ENCODE measurements at places on chromosomes 3 and 15.

DNA sequence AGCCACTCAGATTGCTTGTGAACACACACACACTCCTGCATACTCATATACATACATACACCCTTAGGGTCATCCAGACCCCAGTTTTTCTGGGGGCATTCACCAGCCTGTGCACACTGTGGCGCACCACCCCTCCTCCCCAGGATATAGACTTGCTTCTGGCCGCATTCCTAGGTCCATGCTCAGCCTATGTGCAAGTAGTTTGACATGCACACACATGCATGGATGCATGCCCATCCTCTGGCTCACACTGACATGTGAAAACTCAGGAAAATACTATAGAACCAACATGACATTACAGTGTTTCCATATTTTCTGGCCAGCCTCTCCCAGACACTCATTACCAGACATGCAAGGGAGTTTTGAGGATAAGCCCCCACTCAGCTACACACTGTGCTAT, 79.3 kb upstream of the POLG start:
- no peak for DNase-seq

- peak; percentile 45 for DNase-seq
Measured at GRCh38 chr3:51799879-51800749, 21.1 kb upstream of the IQCF6 start.

DNA sequence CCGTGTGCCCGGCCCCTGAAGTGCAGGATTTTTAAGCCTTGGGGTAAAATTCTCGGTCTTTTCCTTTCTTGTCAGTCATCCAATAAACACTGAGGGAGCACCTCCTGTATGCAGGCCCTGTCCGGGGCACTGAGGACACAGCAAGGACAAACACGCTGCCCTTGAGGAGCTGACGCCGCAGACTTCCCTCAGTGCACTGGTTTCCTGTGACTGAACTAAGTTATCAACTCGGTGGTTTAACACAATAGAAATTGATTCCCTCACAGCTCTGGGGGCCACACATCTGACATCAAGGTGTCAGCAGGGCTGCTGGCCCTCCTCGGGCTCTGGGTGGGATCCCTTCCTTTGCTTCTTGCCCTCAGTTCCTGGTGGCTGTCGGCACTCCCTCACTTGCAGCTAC, 65.1 kb downstream of the ZNF445 start:
- DNase-seq: no peak

DNA sequence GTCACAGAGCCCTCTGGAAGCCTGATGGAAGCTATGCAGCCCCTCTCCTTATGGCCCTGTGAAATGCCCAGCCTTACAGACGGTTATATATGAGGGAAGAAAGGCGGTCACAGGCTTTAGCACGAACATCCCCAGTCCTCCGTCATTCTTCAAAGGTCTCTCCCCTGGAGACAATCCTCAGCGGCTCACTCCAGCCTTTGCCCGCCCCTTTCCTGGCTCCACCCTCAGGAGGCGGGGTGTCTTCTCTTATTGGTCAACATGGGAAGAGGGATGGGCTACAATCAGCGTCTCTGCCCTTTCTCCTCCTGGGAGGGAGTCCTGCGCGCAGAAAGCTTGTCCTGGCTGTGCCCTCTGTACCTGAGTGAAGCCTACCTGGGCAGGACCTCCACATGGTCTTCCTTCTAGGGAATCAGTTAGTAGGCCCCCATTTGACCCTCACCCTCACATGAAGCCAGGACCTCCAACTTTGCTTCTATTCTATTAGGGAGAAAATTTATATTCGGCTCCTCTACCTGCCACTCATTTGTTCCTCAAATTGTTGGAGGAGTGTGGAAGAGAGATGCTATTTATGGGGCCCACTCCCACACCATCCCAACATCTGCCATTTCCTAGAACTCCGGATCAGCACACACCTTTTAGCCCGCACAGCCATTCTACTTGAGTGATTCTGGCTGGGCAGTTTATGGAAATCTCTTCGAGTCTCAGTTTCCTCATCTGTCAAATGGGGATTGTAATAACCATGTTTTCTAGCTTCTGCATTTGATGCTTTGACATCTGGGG, 112.9 kb upstream of the SLC6A11 start:
- no peak for DNase-seq

DNA sequence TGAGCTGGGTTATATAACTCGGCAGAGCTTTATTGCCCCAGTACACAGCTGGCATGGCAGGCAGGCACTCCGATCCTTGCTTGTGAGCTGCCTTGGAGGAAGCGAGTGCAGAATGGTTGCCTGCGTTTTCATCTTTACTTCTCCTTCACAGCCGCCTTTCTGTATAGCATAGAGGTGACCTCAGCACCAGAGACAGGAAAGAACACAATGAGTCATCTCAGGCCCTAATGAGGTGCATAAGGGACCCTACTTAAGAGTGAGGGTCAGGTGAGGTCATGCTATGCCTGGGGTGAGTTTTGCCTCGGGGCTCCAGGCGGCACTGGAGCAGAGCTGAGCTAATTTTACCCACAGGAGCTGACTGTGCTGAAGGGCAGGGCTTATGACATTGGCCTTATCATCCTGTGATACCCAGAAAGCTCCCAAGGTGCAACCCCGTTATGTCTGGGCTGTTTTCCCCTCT, 43.5 kb downstream of the LPP start:
- DNase-seq: no peak

GRCh38 chr3:117754841-117755240, 1045.3 kb downstream of the TUSC7 start:
- no peak for DNase-seq

DNA sequence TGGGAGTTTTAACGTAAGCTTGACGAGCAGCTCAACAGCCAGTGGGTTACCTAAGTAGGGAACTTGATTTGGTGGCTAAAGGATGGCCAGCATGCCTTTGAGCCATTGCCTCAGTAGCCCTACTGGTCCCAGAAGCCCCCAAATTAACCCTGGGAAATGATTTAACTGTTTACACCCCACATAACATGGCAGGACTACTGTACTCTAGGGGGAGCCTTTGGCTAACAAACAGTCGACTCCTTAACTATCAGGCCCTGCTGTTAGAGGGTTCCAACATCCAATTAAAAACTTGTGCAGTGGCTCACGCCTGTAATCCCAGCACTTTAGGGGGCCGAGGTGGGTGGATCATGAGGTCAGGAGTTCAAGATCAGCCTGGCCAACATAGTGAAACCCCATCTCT, 9.4 kb upstream of the SMCO1 start:
- no peak for DNase-seq

GRCh38 chr3:46085421-46086082, 58.3 kb upstream of the XCR1 start:
- no peak for DNase-seq

DNA sequence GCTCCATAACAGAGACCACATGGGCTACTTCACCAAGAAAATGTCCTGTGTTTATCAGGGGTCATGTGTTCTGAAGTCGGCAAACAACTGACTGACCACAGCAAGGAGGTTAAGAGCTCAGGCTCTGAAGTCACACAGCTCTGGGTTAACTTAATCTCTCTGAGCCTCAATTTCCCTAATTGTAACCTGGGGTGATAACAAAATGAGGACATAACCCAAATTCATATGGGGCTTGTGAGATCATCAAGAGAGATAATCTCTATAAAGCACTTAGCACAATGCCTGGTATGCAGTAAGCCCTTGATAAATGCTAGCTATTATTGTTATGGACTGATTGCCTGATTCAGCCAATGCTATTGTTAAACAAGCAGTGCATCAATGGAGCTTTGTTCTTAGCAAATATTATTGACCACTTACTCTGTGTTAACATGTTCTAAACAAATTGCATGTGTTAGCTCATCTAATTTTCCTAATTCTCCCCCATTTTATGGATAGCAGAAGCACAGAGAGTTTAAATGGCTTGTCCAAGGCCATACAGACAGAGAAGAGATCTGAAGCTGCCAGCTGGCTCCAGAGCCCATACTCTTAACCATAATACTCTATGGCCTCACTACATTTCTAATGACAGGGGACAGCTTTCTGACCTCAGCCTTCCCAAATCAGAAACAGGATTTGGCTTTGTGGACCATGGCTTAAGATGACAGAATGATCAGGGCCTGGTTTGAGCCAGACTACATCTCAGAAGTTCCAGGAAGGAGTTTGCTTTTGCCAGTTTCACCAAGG, 78.3 kb downstream of the SHQ1 start:
- DNase-seq: no peak

GRCh38 chr15:99614749-99615288, 49.0 kb downstream of the MEF2A start:
- no peak for DNase-seq

- peak; percentile 38 for DNase-seq
Measured at GRCh38 chr3:50274371-50275104, 4.3 kb upstream of the LSMEM2 start.

DNA sequence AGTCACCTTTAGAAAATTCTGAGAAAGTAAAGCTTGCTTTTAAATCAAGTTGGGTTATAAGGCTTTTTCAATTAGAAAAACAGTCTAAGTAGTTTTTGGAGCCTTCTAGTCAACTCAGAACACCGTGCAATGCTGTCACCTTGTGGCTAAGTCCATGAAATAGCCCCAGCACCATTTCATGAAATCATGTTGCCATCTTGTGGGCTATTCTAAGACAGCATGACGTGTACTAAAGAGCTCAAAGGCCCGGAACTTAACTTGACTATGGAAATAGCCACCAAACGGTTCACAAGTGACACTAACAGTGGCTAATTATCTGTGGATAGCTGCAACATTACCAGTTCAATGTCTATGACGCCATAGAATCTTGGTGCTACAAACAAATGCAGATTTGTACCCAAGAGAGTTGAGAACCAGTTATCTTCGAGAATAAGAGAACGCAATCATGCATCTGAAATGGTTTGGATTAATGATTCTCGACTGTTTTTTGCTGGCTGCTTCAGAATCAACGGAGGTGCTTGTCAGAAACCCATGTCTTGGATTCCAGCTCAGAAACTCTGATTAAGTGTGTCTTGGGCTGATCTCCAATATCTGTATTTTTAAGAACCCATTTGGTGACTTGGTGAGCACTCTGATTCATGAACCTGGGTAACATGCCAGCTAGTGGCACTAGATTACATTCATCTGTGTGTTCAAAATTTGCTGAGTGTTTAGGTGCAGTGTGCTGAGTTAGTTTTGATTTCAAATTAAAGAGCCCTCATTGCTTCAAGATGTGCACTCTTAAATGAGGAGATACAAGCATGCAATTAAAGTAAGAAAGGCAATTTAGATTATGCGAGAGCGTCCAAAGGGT, 111.2 kb upstream of the MCTP2 start:
- peak; percentile 67 for DNase-seq

- DNase-seq: no peak
Measured at GRCh38 chr3:77271306-77271705, 231.4 kb downstream of the ROBO2 start.

GRCh38 chr15:62365795-62366442, 200.8 kb upstream of the C2CD4B start:
- DNase-seq: peak; percentile 17

GRCh38 chr3:10007126-10007782, 19.0 kb upstream of the FANCD2 start:
- no peak for DNase-seq

GRCh38 chr3:159664006-159664405, 324.6 kb upstream of the IL12A start:
- peak; percentile 3 for DNase-seq

GRCh38 chr15:34927726-34928125, 41.8 kb downstream of the AQR start:
- no peak for DNase-seq

- DNase-seq: no peak
Measured at GRCh38 chr3:185149591-185149990, 3.3 kb downstream of the C3orf70 start.

DNA sequence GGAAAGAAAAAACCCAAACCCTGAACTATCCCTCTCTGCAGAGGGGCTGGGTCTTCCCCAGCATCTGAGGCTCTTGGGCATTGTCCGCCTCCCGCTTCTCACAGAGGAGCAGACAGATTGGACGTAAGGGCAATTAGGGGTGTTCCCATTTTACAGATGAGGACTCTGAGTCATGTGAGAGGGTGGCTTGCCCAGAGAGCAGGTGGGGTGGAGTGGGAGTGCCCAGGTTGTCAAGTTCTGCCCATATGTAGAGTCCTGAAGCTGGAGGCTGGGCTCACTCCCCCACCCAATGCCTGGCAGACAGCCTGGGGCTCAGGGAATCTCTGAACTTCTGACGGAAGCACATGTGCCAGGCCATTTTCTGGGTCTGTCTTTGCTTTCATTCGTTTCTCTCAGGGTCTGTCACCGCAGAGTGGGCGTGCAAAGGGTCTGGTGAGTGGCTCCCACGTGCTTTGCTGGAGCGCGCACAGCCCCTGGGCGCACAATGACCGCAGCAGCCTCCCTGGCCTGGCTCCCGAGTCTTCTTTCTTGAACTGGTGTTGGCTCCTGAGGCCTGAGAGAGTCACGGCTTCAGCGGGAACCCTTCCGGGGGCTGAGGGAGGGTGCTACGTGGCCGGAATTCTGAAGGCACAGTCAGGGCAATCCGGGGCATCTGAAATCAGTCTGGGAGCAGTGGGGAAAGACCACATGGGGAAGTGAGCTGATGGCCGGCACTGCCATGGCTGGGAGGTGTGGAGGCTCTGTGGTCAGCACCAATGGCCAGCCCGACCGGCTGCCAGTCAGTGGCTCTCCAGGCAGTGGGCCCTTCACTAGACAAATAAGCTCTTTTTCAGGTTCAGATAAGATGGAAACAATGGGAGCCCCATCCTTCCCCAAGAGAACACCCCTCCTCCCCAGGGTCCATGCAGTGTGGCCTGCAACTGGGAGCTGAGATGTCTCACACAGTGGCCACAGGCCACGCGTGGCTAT, 1.1 kb upstream of the TRPM1 start:
- no peak for DNase-seq

GRCh38 chr15:94352636-94353487, 121.5 kb downstream of the MCTP2 start:
- no peak for DNase-seq

DNA sequence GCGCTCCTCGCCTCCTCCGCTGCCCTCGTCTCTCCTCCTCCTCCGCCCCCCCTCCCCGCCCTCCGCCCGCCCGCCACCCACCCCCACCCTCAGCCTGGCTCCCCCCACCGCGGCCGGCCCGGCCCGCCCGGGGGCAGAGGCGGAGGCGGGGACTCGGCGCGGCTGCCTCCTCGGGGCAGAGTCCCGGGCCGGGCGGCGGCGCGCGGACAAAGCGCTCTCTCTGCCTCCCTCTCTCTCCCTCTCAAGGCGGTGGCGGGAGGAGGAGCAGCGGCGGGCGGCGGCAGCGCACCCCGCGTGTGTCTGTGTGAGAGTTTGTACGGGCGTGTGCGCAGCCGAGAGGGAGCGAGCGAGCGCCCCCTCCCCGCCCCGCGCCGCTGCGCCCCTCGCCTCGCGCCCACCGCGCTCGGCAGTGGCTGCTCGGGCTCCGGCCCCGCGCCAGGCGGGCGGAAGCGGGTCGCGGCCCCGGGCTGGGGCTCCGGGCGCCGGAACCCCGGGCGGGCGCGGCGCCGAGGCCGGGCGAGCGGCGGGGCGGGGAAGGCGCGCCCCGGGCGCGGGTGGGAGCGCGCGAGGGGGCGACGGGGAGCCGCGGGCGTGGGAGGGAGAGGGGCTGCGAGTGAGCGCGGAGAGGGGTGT, at the start of gene IGF2BP2:
Gene IGF2BP2 (minus strand): TSS at position 37 of the 633 bp plus-strand sequence. CDS start 82 bp downstream, outside the sequence.
- DNase-seq: peak; percentile 47

- no peak for DNase-seq
Measured at GRCh38 chr3:9047452-9048346, 84.4 kb upstream of the RAD18 start.

- no peak for DNase-seq
Measured at GRCh38 chr3:38458796-38459498, 5.3 kb downstream of the ACVR2B start.
